ENCODE measurements at places on chromosomes 7 and 10. TPM values are rescaled to one million over a fixed set of nuclear protein-coding genes. Genes with fewer than 3 reads are reported as not detected.

The SUN1 gene
- 107 TPM for total RNA-seq

The ERVW-1 gene
- total RNA-seq = not detected

The MYPN gene
- total RNA-seq = under 0.01 TPM

The SOSTDC1 gene
- total RNA-seq = not detected

The NUTM2B gene
- 0.16 TPM for total RNA-seq
